ENCODE measurements at places on chromosomes 5 and 9.
A peak's percentile ranks its signal among the peaks of the same experiment; 100 is the strongest.

- DNase-seq, result no peak
These were observed 968 bp downstream of the NKD2 start for GRCh38 chr5:1009359-1010180.

GRCh38 chr9:36928670-36929349 lies 105.3 kb downstream of the PAX5 start:
- peak; percentile 66 for DNase-seq

DNA sequence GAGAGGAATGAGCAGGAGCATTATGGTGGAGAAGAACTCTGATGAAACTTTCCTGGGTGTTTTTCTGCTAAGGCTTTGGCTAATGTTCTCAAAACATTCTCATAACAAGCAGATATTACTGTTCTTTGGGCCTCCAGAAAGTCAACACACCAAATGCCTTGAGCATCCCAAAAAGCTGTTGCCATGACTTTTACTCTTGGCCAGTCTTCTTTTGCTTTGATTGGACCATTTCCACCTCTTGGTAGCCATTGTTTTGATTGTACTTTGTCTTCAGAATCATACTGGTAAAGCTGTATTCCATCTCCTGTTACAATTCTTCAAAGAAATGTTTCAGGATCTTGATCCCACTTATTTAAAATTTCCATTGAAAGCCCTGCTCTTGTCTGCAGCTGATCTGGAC lies 139.6 kb downstream of the MAN2A1 start:
- no peak for DNase-seq

DNA sequence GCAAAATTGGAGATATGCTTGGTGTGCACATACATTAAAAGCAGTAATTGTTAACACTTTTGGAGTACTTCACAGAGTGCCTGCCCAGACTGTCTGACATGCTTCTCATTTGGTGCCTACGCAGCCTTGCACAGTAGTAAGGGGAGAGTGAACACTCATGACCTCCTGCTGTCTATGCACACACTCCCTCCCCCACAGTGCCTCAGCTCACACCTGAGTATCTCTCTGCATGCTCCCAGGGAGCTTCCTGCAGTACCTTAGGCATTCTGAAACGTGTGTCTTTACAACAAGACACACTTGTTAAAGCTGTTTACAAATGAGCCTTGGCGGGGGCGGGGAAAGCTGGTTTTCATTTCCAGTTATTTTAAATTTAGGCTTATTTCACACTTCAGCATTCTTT lies 18.0 kb downstream of the MAP3K1 start:
- DNase-seq, result no peak

DNA sequence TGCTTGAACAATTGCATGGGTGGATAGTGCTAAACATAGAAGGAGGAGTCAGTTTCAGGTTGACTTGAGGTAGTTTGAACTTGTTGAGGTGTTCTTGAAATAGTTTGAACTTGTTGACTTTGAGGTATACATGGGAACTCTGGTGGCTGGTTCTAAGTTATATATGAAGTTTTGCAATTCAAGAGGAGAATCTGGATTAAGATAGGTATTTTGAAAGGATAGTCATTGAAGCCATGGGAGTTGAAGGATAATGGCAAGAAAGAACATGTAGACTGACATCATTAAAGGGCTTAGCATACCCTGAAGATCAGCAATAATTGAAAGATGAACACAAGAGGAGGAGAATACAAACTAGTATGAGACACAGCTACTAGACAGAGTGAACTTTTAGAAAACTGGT lies 181.9 kb upstream of the MRPS30 start:
- DNase-seq, result no peak

- peak; percentile 85 for DNase-seq
These were observed 41.2 kb downstream of the SLC22A5 start for GRCh38 chr5:132410451-132411303.

GRCh38 chr9:73167614-73168013 lies 15.9 kb downstream of the ANXA1 start:
- DNase-seq, result no peak

DNA sequence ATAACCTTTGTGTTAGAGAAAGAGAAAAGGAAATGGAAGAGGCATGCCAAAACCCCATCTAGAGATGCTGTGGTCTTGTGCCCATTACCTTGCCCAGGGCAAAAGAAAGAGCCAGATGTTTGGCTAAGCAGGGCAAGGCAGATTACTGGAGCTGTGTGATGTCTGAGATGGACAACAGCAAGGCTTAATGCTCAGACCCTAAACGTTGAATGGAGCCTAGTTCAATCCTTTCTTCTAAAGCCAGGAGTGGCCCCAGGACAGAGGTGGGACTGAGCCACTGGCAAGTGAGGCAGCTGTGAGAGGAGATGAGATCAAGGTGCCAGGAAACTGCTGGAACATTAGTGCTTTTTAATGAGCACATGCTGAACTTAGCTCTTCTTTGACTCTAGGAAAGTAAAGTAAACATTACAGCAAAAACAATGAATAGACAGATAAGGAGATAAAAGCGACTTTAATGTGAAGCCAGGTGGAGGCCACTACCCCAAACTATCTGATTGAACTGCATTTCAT lies 143.0 kb upstream of the EGFLAM start:
- DNase-seq, result no peak

DNA sequence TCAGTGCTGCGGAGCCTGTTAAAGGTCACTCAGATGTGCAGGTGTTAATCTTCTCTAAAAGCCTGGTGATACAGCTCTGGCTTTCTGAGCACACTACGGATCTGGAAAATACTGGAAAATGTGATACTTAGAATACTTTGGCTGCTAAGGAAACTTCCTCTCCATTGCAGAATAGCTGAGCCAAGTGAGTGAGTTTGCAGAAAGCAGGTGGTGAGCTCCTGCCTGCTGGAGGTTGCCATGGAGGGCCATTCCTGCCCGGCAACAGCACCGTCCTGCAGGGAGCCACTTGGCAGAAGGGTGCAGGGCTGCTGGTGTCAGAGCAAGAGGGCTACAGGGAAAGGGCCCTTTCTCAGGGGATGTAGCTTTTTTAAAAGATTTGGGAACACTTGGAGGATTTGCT lies 40.7 kb downstream of the SECISBP2 start:
- DNase-seq, result no peak

DNA sequence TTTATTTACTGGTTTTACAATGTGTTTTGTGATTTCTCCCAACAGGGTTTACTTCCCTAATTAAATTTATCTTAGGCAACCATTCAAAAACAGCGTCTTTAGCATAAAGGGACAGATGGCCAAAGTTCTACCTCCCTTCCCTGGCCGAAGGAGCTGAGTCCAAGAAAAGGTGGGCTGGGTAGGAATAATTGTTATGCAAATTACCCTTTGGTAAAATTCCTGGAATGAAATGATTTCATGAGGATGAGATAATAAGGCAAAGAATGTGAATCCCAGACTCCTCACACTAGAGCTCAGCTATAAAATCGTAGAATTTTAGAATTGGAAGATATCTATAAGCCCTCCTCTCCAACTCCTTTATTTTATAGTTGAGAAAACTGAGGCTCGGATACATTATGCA lies 119.6 kb downstream of the SGCD start:
- DNase-seq, result no peak

GRCh38 chr9:116937361-116937760 lies 250.3 kb downstream of the TRIM32 start:
- peak; percentile 35 for DNase-seq

- DNase-seq, result no peak
These were observed 4.6 kb upstream of the TERT start for GRCh38 chr5:1299511-1299850.

GRCh38 chr9:121698627-121699570 lies 47.5 kb downstream of the DAB2IP start:
- peak; percentile 82 for DNase-seq

DNA sequence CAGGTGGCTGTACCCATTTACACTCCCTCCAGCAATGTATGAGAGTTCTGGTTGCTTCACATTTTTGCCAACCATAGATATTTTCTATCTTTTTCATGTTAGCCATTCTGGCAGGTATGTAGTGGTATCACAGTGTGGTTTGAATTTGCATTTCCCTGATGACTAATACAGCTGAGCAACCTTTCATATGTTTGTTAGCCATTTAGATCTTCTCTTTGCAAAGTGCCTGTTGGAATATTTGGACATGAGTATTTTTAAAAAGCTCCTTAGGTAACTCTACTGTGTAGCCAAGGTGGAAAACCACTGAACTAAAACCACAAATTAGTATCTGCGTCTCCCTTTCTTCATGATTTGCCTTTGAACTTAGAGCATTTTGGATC lies 31.9 kb downstream of the IRF1 start:
- DNase-seq, result no peak

DNA sequence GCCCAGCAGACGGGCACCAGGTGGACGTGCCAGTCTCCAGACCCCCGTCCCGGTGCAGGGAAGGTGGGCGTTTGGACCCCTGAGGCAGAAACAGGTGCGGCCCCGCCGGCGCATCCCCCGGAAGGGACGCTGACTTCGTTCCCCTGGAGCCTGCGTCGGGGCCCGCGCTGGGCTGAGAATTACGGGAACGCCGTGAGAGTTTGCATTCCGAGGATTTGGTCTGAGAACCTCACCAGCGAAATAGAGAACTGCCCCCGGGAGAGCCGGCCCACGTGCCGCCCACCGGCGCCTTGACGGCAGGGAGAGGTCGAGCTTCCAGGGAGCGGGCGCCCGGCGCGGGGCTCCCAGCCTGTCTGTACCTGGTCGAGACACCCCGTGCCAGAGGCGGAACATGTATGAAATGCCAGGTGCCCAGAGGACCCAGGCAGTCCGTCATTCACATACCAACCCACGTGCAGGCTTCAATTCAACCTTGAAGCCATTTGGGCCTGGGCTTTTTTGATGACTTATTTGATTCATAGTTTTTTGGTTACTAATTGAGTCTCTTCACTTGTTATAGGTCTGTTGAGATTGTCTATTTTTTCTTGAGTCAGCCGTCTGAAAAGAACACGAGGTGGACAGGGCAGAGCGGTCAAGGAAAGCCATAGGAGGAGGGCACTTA lies 877 bp upstream of the CAMSAP1 start:
- DNase-seq, result peak; percentile 28

- no peak for DNase-seq
These were observed 44.2 kb downstream of the ROPN1L start for GRCh38 chr5:10485897-10486296.

DNA sequence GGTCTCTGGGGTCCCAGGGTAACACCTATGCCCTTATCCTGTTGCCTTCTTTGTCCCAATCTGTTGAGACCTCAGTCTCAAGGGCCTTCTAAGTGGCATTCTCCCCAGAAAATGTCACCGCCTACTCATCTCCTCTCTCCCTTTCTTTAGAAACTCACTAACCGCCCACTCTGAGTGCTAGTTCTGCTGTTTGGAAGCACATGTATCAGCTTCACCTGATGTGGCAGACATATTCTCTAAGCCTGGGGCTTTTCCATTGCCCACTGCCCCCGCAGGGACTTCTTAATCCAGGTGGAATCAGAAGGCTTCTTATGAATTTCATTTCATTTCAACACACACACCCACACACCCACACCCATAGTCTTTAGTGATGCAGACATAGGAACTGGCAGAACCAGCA lies 165.1 kb downstream of the ASTN2 start:
- DNase-seq, result no peak

- DNase-seq, result no peak
These were observed 6.9 kb upstream of the CARD9 start for GRCh38 chr9:136380381-136380780.

DNA sequence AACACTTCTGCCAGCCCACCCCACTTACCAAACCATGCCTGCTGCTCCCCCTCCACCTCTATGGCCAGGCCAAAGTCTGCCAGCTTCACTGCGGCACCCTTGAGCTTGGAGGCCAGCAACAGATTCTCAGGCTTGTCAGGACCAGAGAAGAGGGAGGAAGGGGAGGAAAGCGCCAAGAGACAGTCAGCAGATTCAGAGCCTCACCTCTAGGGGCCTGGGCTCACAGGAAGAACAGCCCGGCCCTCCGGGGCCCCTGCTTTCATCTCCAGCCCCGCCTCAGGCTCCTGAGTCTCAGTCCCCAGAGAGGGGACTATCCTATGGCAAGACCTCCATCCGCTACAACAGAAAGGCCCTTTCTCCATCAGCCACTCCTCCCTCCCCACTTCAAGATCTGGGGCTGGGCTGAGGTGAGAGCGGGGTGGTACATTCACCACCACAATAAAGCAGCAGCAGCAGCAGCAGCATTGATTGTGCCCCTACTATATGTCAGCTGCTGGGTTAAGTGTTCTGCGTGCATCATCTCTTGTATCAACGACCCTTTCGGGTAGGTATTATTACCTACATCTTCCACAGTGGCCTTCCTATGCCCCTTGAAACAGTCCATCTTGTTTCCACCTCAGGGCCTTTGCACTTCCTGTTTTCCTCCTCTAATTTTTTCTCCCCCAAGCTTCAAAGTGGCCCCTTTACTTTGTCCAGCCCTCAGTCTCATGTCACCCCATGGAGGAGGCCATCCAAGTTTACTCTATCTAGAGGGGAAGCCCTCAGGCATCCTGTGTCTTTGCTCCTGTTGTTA lies 36.0 kb downstream of the CAMK2A start:
- no peak for DNase-seq

DNA sequence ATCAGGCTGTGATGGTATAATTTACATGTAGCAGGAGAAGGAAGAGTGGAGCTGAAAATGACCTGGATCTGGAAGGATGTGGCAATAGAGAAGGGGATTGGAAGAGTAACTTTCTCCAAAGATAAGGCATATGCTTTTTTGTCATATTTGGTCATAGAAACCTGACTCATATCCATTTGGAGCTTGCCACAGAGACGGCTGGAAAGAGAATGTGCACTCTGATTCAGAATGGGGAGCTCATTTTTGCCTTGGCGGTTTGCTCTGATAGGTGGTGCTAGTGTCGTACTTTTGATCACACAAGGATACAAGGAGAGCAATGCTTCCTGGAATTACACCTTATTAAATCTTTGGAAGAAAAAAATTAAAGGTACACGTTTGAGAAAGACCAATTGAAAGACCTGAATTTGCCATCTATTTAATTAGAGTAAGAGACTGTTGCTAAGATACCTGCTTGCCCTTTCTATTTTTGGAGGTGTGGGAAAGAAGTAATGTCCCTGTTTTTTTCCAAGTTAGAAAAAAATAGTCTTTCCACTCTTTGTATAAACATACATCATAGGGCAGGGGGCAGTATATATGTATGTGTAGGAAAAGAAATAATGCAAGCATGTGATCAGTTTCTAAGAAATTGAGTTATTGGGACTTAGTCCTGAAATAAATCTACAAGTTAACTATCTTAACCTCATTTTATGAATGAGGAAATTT lies 5.4 kb downstream of the LSM11 start:
- peak; percentile 68 for DNase-seq

DNA sequence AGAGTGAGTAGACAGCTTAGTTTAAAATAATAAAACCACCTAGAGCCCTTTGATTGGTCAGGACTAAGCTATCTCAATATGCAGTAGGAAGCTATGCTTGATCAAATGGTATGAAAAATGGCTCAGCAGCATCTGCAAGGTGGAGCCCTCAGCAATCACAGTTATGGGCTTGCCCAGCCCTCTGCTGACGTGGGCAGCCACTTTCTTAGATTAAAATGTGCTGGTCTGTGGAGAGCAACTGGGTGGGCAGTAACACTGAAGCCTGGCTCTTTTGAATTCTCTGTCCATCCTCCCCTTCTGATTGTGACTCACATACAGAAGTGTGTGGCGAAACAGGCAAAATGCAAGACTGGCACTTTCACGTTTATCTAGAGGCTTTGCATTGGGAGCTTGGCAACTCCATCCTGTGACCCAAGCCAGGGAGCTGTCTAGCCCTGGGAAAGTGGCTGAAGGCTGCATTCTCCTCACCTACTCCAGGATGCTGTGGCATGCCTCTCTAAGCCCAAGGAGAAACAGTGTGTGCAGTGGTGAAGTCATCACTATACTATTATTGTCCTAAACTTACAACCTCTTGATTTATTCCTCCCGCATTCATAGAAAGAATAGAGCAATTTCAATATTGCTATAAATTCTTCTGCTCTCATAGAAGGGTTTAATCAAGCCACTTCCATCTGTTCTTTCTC lies 61.1 kb downstream of the MED10 start:
- no peak for DNase-seq

Measured in AG08396 (cell line).